ENCODE measurements at places on chromosomes 16 and 17.
A peak's percentile ranks its signal among the peaks of the same experiment; 100 is the strongest.

GRCh38 chr16:9854675-9855074 is 327.6 kb downstream of the GRIN2A start:
- no peak for DNase-seq

- DNase-seq = no peak
Observed at GRCh38 chr16:35689764-35690163, 2230.4 kb downstream of the TP53TG3F start.

DNA sequence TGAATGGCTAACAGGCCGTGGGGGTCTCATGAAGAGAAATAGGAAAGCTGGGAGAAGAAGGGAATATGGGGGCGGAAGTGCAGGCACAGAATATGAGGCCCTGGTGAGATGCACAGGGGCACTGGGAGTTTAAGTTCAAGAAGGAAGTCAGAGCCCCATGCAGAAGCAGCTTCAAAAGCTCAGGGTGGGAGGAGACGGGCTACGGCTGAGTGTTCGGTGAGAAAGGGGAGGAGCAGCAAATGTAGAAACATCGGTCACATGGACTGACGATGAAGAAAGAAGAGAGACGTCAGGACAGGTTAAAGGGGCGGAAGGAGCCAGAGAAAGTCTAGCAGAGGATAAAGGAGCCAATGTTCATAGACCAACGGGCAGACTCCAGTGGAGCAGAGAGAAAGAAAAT is 204.5 kb upstream of the ZFHX3 start:
- DNase-seq = no peak

- no peak for DNase-seq
Observed at GRCh38 chr17:74393346-74393942, 26.1 kb downstream of the GPR142 start.

DNA sequence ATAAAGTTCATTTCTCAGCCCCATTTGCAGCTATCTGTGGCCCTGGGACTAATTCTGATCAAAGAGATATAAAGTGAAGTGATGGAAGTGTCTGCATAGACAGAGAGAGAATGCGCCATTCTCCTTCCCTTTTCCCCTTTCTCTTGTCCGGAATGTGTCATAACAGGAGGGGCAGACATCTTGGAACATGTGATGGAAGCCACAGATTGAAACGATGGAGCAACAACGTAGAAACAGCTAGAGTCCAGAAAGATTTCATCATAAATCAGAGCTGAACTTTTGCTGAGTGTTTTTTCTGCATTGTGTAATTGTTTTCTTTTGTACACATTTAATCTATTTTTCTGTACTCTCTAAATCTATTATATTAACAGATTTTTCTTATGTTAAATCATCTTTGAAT is 11.3 kb downstream of the ASGR1 start:
- no peak for DNase-seq

- peak; percentile 56 for DNase-seq
Observed at GRCh38 chr17:40553694-40554534, 11.4 kb downstream of the CCR7 start.

GRCh38 chr17:34711646-34712045 is 132.3 kb downstream of the TMEM132E start:
- no peak for DNase-seq

DNA sequence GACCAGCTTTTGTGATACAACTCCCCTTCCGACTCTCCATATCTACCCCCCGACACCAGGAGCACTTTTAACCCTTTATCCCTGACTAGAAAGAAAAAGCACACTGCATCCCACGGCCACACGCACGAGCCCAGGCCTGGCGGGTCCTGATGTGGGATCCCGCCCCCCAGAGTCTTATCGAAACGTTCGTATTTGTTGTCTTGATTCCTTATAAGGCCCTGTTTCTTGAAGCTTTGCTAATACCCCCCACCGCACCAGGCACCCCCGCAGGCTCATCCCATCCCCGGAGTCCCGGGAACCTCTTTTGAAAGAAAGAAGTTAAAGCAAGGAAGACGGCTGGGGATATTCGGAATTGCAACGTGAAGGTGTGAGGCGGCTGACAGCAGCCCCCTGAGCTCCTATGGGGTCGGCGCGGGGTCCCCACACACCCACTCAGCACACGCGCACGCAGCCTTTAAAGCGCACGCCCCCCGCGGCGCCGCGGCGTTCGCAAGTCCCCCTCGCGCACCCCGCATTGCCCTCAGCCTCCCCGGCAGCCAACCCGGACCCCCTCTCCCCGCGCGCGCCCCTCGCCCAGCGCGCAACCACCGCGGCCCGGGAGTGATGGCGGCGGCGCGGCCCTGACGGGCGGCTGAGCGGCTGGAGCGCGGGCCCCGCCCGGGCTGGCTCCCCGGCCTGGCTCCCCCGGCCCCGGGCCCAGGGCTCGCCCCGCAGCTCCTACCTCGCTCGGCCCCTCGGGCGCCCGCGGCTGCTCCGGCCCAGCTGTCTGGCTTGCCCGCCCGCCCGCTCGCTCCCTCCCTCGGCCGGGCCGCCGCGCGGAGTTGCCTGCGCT is 448 bp downstream of the STAT5B start:
- peak; percentile 64 for DNase-seq

- DNase-seq = no peak
Observed at GRCh38 chr17:7111784-7112509, 2.7 kb downstream of the ASGR2 start.

- no peak for DNase-seq
Observed at GRCh38 chr16:10297341-10298006, 88.4 kb upstream of the ATF7IP2 start.

DNA sequence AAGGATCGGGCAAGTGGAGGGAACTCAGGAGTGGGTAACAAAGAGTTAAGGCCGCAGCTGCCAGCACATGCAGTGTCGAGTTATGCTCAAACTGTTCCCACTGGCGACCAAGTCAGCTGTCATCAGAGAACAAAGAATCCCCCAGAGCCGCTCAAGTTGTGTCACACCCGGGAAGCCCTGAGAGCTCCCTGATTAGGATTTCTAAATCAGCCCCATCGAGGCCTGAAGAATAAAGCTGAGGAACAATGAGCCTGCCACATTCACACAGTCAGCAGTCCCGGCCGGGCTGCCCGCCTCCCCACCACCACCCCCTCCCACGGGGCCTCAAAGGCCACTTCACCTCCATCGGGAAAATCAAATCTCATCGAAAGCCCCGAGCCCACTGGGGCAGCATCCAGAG is 84.5 kb downstream of the SOX9 start:
- DNase-seq = no peak

DNA sequence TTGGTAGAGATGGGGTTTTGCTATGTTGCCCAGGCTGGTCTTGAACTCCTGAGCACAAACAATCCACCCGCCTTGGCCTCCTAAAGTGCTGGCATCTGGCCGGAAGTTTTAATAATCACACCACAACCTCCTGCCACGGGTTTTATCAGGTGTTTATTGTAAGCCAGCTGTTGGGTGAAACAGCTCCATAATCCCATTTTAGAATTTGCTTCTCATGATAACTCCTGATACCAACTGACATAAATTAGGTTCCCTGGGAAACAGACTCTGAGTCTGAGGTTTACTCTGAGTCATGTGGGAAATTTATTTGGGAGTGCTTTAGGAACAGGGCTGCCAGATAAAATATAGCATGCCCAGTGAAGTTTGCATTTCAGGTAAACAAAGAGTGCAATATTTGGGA is 122.6 kb upstream of the MED13 start:
- DNase-seq = no peak

DNA sequence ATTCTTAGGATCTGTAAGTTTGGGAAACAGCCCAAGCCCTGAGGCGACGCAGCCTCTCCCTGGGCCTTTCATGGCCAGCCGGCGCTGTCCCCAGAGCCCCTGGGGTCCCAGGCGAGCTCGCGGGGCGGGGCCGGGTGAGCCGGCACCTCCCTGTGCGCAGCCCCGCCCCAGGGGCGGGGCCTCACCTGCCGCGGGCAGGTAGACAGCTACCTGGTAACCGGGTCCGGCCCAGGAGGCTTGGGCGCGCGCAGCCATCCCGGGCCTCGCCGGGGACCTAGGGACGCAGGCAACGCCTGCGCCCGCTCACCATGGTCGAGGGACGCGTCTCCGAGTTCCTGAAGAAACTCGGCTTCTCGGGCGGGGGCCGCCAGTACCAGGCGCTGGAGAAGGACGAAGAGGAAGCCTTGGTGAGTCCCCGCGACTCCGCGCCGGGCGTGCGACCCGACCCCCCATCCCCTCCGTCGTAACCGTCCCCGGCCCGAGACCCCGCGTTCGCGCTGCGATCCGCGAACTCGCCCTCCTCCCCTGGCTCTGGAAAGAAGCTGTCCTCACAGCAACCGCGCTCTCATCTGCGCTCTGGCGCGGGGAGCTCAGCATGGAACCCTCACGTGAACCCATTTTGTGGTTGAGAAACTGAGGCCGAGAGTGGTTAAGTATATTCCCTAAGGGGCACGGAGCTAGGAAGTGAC is at the start of gene ATP2C2:
ATP2C2 (plus strand) TSS at position 231 of the 689 bp plus-strand sequence; CDS start at position 309, 78 bp downstream.
- DNase-seq = peak; percentile 58

- DNase-seq = peak; percentile 31
Observed at GRCh38 chr16:9798474-9798873, 383.8 kb downstream of the GRIN2A start.
